Testis (tissue), 5 donors: ENCODE measurements at places on chromosomes 7 and 10. TPM values are rescaled to one million over a fixed set of nuclear protein-coding genes. Genes with fewer than 3 reads are reported as not detected.
A peak's percentile ranks its signal among the peaks of the same experiment; 100 is the strongest.

DNA sequence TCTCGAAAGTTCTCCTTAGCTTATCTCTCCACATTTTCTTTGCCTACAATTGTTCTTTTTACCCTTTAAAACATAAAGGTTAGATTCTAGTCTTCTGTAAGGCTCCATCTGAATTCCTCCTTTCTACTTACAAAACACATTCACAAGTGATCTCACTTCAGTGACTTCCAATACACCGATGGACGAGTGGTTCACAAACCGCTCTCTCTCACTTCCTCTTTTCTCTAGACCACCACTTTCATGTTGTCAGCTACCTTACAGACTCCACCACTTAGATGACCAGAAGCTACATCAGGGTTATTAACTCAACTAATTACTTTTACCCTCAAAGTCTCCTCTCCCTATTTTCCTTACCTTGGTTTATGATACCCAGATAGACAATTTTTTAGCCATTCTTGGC is 11.8 kb downstream of the MET start:
- no peak overlapping the region for H3K27ac ChIP-seq
- H3K27me3 ChIP-seq, result no peaks in the 10 kb centered on the region
- no peak overlapping the region for H3K4me3 ChIP-seq
- H3K4me1 ChIP-seq, result no peaks in the 10 kb centered on the region
- no peaks in the 10 kb centered on the region for H3K36me3 ChIP-seq

GRCh38 chr7:108204281-108204796 is 74.2 kb upstream of the LAMB4 start:
- H3K4me3 ChIP-seq, result no peak overlapping the region
- no peaks in the 10 kb centered on the region for H3K36me3 ChIP-seq
- H3K4me1 ChIP-seq, result no peaks in the 10 kb centered on the region
- no peak overlapping the region for H3K27ac ChIP-seq
- no peak for DNase-seq

DNA sequence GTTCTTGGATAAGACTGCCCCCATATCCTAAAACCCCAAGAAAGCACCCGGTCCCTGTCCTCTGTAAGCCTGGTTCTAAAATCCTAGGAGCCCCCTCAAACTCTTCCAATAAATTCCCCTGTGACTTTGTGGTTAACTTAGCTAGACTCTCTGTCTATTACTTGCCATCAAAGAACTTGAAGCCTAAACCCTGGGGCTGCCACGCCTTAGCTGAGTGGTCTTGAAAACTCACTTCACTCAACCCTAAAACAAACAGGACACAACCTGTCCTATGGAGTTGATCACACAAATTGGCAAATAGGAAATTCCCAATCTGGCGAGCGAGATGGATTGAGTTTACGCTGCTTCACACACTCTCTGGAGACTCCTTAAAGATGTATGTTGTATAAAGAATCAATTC is 191.4 kb upstream of the SVIL start:
- H3K4me3 ChIP-seq, result no peak overlapping the region
- no peaks in the 10 kb centered on the region for H3K27me3 ChIP-seq
- H3K4me1 ChIP-seq, result peaks cover 27% of the 10 kb centered on the region
- no peak overlapping the region for H3K27ac ChIP-seq

GRCh38 chr10:74330646-74331045 is 179.6 kb downstream of the ADK start:
- H3K4me3 ChIP-seq, result no peak overlapping the region
- H3K4me1 ChIP-seq, result no peaks in the 10 kb centered on the region
- DNase-seq, result no peak
- no peak overlapping the region for H3K27ac ChIP-seq
- no peaks in the 10 kb centered on the region for H3K36me3 ChIP-seq

DNA sequence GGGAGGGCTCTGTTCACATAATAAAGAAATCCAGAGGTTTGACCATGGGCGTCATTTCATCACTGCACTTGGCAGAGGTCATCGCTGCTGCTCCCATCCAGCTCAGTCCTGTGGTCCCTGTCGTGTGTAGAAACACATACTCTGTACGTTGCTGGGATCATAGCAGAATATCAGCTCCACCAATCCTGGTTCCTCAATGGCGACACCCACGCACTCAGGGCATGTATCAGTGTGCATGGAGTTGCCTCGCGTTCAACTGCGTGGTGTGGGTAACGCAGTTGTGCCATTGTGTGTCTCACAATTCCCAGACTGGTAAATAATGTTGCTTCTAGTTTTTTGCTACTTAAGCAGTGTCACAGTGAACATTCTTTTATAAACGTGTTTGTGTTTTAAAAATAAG is 111.1 kb downstream of the LHPP start:
- H3K4me1 ChIP-seq, result peaks cover 5% of the 10 kb centered on the region
- H3K36me3 ChIP-seq, result no peaks in the 10 kb centered on the region
- no peaks in the 10 kb centered on the region for H3K27me3 ChIP-seq
- no peak overlapping the region for H3K4me3 ChIP-seq
- no peak for DNase-seq

- peaks cover 23% of the 10 kb centered on the region for H3K4me1 ChIP-seq
- H3K4me3 ChIP-seq, result peak overlapping the region; percentile 98
- peak overlapping the region; percentile 100 for H3K27ac ChIP-seq
- no peaks in the 10 kb centered on the region for H3K36me3 ChIP-seq
These were observed 535 bp upstream of the EPC1 start for GRCh38 chr10:32347363-32348022.

- DNase-seq, result no peak
- H3K4me3 ChIP-seq, result no peak overlapping the region
- no peaks in the 10 kb centered on the region for H3K27me3 ChIP-seq
- no peak overlapping the region for H3K27ac ChIP-seq
- H3K36me3 ChIP-seq, result no peaks in the 10 kb centered on the region
- no peaks in the 10 kb centered on the region for H3K4me1 ChIP-seq
These were observed 11.1 kb downstream of the STK17A start for GRCh38 chr7:43594020-43594419.

GRCh38 chr10:8273749-8274148 is 219.3 kb downstream of the GATA3 start:
- H3K4me1 ChIP-seq, result no peaks in the 10 kb centered on the region
- no peaks in the 10 kb centered on the region for H3K27me3 ChIP-seq
- DNase-seq, result no peak
- H3K27ac ChIP-seq, result no peak overlapping the region
- no peak overlapping the region for H3K4me3 ChIP-seq

GRCh38 chr10:127921753-127922145 is 14.8 kb downstream of the PTPRE start:
- H3K4me3 ChIP-seq, result no peak overlapping the region
- no peaks in the 10 kb centered on the region for H3K4me1 ChIP-seq
- H3K27ac ChIP-seq, result no peak overlapping the region

- H3K27ac ChIP-seq, result no peak overlapping the region
- no peaks in the 10 kb centered on the region for H3K27me3 ChIP-seq
- DNase-seq, result no peak
- H3K36me3 ChIP-seq, result no peaks in the 10 kb centered on the region
- H3K4me1 ChIP-seq, result no peaks in the 10 kb centered on the region
- H3K4me3 ChIP-seq, result no peak overlapping the region
These were observed 194.2 kb downstream of the SLC25A13 start for GRCh38 chr7:96127746-96128145.

DNA sequence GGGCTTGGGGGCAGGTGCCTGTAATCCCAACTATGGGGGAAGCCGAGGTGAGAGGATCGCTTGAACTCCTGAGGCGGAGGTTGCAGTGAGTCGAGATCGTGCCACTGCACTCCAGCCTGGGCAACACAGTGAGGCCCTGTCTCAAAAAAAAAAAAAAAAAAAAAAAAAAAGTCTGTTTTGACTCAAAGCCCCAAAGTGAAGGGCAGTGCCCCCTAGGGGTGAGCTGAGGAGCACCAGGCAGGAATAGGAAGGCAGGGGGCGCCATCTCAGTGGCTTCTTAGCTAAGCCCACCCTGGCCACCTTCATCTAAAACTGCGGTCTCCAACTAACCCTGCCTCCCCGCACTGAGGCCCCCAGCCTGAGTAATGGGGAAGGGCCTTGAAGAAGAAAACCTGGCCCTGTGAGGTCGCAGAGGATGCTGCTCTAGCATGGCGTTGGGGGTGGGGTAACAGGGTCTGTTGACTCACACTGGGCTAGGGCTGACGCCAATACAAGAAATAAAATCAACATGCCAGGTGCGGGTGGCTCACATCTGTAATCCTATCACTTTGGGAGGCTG is 9.8 kb downstream of the PODXL start:
- no peaks in the 10 kb centered on the region for H3K27me3 ChIP-seq
- DNase-seq, result peak; percentile 58
- H3K36me3 ChIP-seq, result no peaks in the 10 kb centered on the region
- H3K4me3 ChIP-seq, result no peak overlapping the region
- H3K27ac ChIP-seq, result no peak overlapping the region

GRCh38 chr10:97017474-97017903 is 168.3 kb downstream of the SLIT1 start:
- no peaks in the 10 kb centered on the region for H3K36me3 ChIP-seq
- H3K4me3 ChIP-seq, result no peak overlapping the region
- no peak for DNase-seq
- no peaks in the 10 kb centered on the region for H3K27me3 ChIP-seq
- no peak overlapping the region for H3K27ac ChIP-seq

- no peaks in the 10 kb centered on the region for H3K4me1 ChIP-seq
- H3K36me3 ChIP-seq, result no peaks in the 10 kb centered on the region
- no peaks in the 10 kb centered on the region for H3K27me3 ChIP-seq
- H3K4me3 ChIP-seq, result no peak overlapping the region
- no peak for DNase-seq
These were observed 88.0 kb downstream of the CREM start for GRCh38 chr10:35214607-35215020.

- no peaks in the 10 kb centered on the region for H3K27me3 ChIP-seq
- no peak overlapping the region for H3K27ac ChIP-seq
- H3K36me3 ChIP-seq, result no peaks in the 10 kb centered on the region
- DNase-seq, result no peak
- no peak overlapping the region for H3K4me3 ChIP-seq
These were observed 31.3 kb upstream of the DAGLB start for GRCh38 chr7:6479067-6479466.

GRCh38 chr10:28139138-28139537 is 140.3 kb upstream of the ODAD2 start:
- DNase-seq, result no peak
- H3K27ac ChIP-seq, result no peak overlapping the region
- H3K27me3 ChIP-seq, result no peaks in the 10 kb centered on the region
- H3K4me3 ChIP-seq, result no peak overlapping the region
- no peaks in the 10 kb centered on the region for H3K36me3 ChIP-seq

DNA sequence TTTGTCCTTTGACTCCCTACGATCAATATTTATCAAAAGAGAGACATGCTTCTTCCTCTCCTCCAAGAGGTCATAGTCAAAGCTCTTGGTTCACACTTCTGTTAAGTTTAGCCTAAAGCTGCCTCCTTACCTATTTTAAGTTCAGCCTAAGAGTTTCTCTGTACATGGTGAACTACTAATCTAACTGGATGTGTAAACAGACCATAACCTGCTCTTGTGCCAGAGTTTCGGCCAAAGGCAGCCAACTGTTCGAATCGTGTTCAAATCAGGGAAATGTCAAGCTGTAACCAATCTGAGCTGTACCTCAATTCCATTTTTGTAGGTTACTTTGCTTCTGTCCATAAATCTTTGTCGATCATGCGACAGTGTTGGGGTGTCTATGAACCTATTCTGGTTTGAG is 414.8 kb downstream of the PHTF2 start:
- no peaks in the 10 kb centered on the region for H3K36me3 ChIP-seq
- DNase-seq, result no peak
- H3K27me3 ChIP-seq, result no peaks in the 10 kb centered on the region
- H3K4me1 ChIP-seq, result no peaks in the 10 kb centered on the region
- H3K4me3 ChIP-seq, result no peak overlapping the region

DNA sequence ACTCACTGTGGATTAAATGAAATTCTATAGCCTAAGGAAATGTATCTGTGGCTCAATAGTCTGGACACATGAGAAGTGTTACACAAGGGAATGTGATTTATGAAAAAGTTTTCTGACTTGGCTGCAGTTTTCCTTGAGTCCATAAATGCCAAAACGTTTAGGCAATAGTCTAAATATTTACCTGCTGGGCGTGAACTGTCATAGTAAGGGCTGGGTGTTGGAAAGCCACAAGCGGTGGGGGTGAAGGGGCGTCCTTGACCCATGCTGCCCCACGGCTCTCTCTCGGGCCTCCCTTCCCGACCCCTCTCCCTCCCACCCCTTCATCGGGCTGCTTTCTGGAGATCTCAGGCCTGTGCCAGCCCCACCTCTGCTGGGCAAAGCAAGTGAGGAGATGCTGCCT is 223.7 kb downstream of the BUB3 start:
- H3K4me3 ChIP-seq, result no peak overlapping the region
- no peak for DNase-seq
- H3K27me3 ChIP-seq, result no peaks in the 10 kb centered on the region
- no peak overlapping the region for H3K27ac ChIP-seq
- no peaks in the 10 kb centered on the region for H3K36me3 ChIP-seq
- no peaks in the 10 kb centered on the region for H3K4me1 ChIP-seq

GRCh38 chr7:50411332-50411731 is 38.8 kb downstream of the FIGNL1 start:
- H3K36me3 ChIP-seq, result no peaks in the 10 kb centered on the region
- H3K27me3 ChIP-seq, result no peaks in the 10 kb centered on the region
- no peak for DNase-seq

DNA sequence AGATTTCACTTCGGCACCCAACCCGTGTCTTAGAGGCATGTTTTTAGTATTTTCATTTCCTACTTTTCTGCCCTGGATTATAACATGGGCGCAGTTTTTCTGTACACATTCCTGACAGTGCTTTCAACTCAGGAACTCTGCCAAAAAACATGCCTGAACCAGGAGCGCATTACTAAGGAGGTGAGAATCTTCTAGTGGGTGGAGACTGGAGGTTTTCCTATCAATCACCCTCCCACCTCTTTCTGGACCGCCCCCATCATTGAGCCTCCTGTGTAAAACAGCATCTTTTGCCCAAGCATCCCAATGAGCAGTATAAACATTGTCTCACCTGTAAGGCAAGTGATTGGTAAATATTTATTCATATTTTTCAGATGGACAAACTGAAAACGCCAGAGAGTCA is 53.2 kb downstream of the STK17A start:
- H3K27me3 ChIP-seq, result no peaks in the 10 kb centered on the region
- no peaks in the 10 kb centered on the region for H3K36me3 ChIP-seq
- DNase-seq, result no peak
- H3K4me1 ChIP-seq, result no peaks in the 10 kb centered on the region
- no peak overlapping the region for H3K4me3 ChIP-seq
- H3K27ac ChIP-seq, result no peak overlapping the region

Gene FLNC
- total RNA-seq, result 14.4 TPM

Gene BMPER
- total RNA-seq, result 2.8 TPM

Gene CCDC3
- 30.6 TPM for total RNA-seq

Gene PRDX3
- 118 TPM for total RNA-seq

Gene C7orf57
- 2.8 TPM for total RNA-seq

Gene TRIM8
- 170 TPM for total RNA-seq

Gene TMEM196
- total RNA-seq, result not detected

Gene ICA1
- 33.6 TPM for total RNA-seq

Gene CXCL12
- 12.0 TPM for total RNA-seq

Gene CYP3A7
- not detected for total RNA-seq

Gene IPMK
- total RNA-seq, result 4.3 TPM

Gene FGL2
- 8.4 TPM for total RNA-seq

Gene CPA2
- total RNA-seq, result 1.4 TPM

Gene RSBN1L
- total RNA-seq, result 38.1 TPM
